ENCODE measurements at places on chromosomes 1 and 21.

- DNase-seq: no peak
Observed at GRCh38 chr1:152565535-152566215, 905 bp downstream of the LCE3E start.

- DNase-seq: no peak
Observed at GRCh38 chr21:34086887-34087306, 13.5 kb downstream of the MRPS6 start.

- DNase-seq: no peak
Observed at GRCh38 chr1:154502066-154502743, at the start of the genes SHE and TDRD10. SHE (minus strand) TSS chr1:154502412; CDS start chr1:154502026, 386 bp downstream. TDRD10 (plus strand) TSS chr1:154502219; CDS start chr1:154506904, 4,685 bp downstream.

- DNase-seq: no peak
Observed at GRCh38 chr1:54221867-54222484, 22.0 kb downstream of the MRPL37 start.

- DNase-seq: no peak
Observed at GRCh38 chr1:209106237-209106741, 477.2 kb upstream of the CAMK1G start.

GRCh38 chr1:164154622-164155021 lies 404.4 kb upstream of the PBX1 start:
- DNase-seq: no peak

- no peak for DNase-seq
Observed at GRCh38 chr21:46191686-46192575, 7.7 kb upstream of the SPATC1L start.

DNA sequence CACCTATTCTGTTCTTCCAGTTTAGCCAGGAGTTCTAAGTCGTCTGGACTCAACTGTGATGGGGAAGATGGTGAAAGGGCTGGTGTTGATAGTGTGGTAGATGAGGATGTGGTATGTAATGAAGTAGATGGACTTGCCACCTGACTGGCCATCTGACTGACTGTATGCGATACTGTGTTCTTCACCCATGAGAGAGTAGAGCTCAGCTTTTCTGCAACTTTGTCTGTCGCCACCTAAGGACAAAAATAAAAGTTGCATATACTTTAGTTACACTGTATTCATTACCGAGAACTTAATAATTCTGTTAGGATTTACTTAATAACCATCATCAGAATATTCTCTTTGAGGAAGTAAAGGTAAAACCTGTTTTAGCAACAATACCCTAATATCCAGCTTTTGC lies 48.5 kb downstream of the EVI5 start:
- no peak for DNase-seq

DNA sequence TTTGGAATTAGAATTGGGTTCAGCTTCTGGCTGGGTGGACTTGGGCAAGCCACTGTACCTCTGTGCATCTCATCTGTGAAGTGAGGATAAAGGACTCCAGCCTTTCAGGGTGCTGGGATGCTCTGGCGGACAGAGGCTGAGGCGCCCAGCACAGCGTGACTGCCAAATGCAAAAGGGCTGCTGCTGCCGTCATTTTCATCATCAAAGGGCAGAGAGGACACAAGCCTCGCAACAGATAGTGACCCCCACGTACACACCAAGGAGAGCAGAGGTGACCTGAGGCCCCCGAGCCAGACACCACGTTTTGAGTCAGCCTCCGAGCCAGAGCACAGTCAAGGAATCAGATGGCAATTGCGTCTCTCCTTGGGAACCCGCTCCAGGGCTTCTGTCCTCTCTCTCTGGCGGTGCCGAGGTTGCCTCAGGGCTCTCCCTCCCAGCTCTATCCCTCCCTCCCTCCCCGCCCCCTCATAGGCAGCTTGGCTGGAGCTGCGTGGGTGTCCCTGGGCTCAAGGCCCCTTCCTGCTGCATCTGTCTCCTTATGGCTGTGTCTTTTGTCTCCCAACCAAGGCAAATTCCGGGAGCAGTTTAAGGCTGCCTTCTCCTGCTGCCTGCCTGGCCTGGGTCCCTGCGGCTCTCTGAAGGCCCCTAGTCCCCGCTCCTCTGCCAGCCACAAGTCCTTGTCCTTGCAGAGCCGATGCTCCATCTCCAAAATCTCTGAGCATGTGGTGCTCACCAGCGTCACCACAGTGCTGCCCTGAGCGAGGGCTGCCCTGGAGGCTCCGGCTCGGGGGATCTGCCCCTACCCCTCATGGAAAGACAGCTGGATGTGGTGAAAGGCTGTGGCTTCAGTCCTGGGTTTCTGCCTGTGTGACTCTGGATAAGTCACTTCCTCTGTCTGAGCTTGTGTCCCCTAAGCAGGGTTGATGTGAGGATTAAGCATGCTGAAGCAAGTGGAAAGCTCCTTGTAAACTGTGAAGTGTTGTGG lies 9.0 kb downstream of the HCRTR1 start:
- DNase-seq: no peak

DNA sequence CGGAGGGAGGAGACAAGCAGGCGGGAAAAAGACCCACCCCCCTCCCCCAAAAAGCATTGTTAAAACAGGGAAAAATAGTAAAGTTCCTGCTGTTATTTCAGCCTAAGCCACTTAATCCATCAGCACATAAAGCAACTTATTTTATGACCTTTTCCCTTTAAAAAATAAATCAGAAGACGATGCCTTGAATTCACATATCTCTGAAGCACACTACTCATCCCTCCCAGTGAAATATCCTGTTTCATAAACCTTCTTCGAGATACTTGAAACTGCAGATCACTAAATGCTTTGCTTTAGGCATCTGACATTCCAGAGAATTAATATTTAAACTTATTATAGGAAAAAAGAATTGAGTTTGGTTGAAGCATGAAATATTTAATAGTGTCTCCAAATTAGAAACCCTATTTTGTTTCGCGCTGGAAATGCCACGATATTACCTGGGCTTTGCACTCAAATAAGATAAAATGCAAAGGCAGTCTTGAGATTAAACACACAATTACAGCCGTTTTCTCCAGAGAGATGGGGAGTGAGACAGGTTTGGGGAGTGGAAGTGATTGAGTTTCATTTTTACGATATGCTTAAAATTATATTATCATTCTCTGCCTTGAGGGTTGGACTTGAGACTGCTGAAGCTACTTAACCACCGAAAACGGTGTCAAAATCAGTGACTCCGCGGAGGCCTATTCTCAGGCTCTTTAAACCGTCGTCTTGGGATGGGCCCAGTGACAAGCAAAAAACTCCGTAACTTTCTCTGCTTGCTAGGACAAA lies 9.3 kb downstream of the GLIS1 start:
- DNase-seq: no peak

GRCh38 chr1:82377201-82377884 lies 576.6 kb downstream of the ADGRL2 start:
- DNase-seq: no peak

- no peak for DNase-seq
Observed at GRCh38 chr1:61442544-61442943, 282.4 kb downstream of the TM2D1 start.

DNA sequence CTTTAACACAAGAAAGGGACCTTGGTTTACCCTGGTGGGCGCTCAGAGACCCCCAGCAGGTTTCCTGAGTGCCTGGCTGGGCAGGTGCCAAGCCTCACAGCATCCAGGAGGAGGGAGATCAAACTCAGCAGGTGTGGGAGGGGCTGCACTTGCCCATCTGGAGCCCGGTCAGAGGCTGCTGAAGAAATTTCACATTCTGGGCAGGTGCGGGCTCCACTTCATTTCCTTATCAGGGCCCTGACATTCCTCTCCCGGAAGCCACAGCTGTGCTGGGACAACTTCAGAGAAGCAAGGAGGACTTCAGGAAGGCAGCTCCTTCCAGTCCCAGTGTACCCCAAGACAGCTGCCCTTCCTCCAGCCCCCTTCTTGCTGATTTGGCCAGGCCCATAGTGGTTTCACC lies 82.9 kb downstream of the ITPKB start:
- no peak for DNase-seq

DNA sequence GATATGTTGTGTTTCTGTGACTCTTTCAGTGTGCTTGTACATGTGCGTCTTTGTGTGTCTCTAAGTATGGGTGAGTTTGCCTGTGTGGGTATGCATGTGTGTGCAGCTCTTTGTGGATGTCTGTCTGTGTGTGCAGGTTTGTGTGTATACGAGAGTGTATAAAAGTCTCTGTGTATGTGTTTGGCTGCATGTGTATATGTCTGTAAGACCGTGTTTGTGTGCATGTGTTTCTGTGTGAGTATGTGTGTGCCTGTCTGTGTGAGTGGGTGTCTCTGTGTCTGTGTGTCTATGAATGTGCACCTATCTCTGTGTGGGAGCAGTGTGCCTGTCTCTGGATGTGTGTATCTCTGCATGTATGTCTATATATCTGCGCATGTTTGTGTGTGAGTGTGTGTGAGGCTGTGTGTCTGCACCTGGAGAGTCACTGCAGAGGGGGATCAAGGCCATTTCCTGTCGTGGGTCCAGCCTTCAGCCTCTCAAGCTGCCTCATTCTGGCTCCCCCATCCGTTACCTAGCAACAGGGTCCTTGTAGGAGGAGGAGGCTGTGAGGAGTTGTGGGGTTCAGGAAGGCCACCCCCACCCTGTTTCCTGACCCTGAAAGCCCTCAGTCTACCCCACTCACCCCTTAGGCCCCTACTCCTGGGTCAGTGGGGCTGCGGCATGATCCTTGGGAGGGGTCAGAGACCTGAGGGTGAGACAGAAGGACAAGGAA lies 10.4 kb downstream of the FGR start:
- no peak for DNase-seq

DNA sequence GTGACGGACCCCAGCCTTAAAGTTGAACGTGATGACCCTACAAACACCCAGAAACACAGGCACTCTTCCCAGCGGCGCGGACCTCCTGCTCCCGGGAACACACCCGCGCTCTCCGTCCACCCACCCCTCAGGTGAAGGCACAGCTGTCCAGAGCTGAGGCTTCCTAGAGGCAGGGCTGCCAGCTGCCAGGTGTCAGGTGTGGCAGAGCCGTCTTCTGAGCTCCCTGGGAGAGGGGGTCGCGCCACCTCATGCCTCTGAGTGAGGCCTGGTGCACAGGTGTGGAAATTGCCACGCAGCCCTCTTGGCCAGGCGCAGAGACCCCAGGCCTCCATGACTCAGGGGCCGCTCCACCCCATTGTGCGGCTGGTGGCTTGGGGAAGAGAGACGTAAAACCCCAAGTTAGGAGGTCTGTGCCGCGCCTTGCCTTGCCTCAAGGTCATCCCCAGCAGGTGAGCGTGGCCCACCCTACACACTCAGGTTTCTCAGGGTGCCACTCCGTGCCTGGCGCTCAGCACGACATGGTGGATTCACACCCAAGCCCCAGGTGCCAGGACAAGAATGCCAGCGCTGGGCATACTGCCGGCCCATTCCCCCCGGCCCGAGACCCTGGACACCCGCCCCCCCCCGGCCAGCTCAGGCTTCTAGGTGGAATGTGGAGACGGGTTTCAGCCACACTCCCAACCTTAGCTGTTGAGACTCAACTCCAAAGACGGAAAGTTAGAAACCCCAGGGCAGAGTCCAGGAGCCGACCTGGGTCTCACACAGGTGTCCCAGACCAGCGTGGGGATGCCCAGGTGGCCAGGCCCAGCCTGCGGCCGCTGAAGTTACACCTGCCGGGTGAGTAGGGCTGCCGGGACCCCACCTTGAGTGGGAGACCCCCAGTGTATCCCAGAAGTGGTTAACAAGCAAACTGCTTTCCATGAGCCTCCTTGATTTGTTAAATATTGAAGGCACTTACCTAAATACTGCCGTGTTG lies 8.4 kb downstream of the FAAP20 start:
- DNase-seq: no peak

GRCh38 chr1:52413410-52413989 lies 9.1 kb downstream of the PRPF38A start:
- no peak for DNase-seq

GRCh38 chr1:79587229-79587628 lies 580.7 kb upstream of the ADGRL4 start:
- no peak for DNase-seq

- no peak for DNase-seq
Observed at GRCh38 chr1:20411196-20411980, 74.6 kb downstream of the CAMK2N1 start.

DNA sequence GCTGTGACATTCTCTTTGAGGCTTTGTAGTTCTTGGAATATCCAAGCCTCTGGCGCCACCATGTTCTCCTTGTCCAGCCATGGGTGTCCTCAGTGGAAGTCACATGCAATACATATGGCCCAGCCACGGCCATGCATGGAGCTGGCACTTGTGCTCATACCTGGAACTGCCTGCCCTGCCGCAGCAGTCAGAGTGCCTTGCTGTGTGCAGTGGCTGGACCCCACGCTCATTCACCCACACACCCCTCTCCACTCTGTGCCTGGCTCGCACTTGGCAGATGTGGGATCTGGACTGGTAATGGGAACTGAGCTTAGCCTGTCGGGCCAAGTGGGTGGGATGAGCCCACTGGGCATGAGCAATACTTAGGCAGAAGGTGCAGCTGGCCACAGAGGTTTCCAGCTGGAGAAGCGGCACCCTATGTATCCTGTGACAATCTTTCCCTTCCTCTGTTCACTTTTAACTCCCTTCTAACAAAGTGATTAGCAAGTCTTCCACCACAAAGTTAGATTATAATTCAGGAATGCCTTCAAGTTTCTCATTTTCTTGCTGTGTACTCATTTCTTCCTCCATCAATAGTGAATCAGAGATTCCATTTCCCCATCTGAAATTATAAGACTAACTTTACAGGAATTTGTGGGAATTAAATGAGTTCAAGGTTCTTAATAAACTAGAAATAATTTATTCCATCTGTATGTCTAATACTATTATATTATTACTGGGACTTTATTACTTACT lies 351.6 kb upstream of the NCAM2 start:
- no peak for DNase-seq

DNA sequence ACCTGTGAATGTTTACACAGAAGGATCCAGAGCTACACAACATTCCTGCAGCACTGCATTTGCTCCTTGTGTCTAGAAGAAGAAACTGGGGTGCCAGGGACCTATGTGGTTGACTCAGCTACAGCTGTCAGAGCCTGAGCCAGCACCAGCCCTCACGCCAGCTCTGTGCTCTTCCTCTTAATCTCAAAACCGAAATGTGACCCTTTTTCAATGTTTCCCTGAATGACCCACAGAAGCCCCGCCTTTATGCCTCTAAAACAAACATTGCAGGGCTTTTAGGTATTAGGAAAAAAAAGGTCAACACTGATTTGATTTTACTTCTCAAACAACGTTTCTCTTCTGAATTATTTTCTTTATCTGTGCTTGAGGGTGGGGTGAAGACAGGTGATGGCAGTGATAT lies 260.5 kb downstream of the DYRK1A start:
- DNase-seq: no peak

- DNase-seq: no peak
Observed at GRCh38 chr1:214021321-214021720, 33.5 kb downstream of the PROX1 start.

- DNase-seq: no peak
Observed at GRCh38 chr21:36776981-36777617, 78.2 kb downstream of the SIM2 start.

- DNase-seq: no peak
Observed at GRCh38 chr1:177116941-177117340, 47.6 kb downstream of the ASTN1 start.

GRCh38 chr1:176745945-176746344 lies 283.0 kb downstream of the PAPPA2 start:
- DNase-seq: no peak

GRCh38 chr1:230891413-230891812 lies 23.1 kb upstream of the C1orf198 start:
- DNase-seq: no peak

- DNase-seq: no peak
Observed at GRCh38 chr21:41703857-41704501, 62.9 kb downstream of the RIPK4 start.

- DNase-seq: no peak
Observed at GRCh38 chr1:92786111-92786901, 1.4 kb upstream of the EVI5 start.

Measured in stimulated activated CD4-positive, alpha-beta T cell treated with anti-CD3 and anti-CD28 coated beads, Interleukin-1b, Interleukin-23, amount 100 ng/mL, for 4 hours (primary cell).